Right ventricle myocardium inferior (tissue), 1 donor: ENCODE measurements at places on chromosomes 12 and 14.

DNA sequence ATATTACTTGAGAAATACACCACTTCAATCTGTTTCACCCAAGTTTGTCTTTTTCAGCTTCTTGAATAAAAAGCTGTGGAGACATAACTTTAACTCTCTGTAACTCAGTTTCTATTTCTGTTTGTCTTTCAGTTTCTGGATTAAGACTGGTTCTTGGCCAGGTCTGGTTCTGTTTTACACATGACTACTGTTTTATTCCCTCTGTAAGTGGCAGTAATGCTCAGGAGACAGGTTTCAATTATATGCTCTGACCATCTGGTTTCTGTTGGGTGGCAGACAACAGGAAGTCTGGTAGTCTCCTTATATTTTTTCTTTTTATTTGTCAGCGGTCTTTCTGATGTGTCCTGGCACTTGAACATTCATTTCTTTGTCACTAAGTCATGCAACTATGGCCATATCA lies 102.9 kb downstream of the RPS29 start:
- no peak for DNase-seq

DNA sequence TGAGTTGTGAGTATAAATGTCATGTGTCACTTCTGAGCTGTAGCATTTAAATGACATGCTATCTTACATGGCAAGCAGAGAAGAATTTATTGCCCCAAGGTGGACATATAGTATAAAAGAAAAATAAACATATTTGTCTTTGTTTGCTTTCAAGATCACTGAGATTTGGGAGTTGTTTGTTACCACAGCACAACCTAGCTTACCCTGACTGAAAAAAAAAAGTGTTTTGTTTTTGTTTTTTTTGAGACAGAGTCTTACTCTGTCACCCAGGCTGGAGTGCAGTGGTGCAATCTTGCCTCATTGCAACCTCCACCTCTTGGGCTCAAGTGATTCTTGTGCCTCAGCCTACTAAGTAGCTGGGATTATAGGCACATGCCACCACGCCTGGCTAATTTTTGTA lies 596.5 kb downstream of the MED13L start:
- no peak for DNase-seq

GRCh38 chr12:50925342-50925651 lies 27.0 kb upstream of the HIGD1C start:
- no peak for DNase-seq

- DNase-seq, result no peak
These were observed 750.2 kb downstream of the TMEM121 start for GRCh38 chr14:106276326-106277267.

GRCh38 chr12:102197789-102198188 lies at the start of gene PMCH:
PMCH (minus strand) TSS chr12:102197833; CDS start chr12:102197770, 63 bp downstream.
- DNase-seq, result no peak

DNA sequence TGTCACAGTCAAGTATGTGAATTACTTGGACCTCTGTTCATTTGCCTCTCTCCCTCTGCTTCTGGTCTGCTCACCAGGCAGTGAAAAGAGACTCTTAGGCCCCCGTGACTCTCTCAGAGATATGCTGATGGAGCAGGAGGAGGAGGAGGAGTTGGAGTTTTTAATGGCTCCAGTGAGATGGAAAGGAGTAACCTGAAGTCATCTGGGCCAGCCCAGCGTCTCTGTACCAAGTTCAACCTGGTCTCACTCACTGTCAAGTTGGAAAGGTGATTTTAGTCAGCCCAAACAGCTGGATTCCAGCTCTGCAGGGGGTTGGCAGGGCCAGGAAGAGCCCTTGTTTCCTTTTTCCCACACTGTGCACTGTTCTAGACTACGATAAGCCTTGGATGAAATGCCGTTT lies 48.6 kb downstream of the SH2B3 start:
- no peak for DNase-seq

DNA sequence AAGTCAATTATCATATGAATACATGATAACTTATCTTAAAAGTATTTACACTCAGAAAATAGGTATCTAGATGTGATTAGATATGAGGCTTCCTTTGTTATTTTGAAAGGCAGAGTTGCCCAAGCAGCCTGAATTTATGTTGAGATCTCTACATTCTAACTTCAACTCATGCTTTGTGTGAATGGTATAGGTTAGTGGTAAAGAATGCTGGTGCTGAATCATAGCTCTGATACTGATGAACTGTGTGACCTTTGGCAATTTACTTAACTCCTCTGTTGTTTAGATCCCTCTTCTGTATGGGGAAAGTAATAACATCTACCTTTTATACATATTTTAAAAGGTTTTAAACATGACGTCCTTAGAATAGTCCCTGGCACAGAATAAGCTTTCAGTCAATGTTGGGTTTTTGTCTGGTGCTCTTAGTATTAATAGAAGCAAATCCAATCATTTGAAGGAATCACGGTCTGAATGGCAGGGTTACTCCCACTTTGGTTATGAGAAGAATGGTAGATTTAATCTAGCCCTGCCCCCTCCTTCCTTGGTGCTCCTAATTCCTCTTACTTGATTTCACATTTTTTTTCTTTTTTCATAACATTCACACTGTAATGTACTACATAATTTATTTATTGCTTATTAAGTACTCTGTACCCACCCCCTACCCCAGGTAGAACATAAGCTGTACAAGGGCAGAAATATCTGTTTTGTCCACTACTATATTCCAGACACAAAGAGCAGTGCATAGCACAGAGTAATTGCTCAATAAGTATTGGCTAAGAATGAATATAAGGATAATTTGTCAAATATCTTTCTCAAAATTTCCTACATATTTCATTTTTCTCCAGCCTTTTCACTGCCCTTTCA lies 203.3 kb upstream of the KRR1 start:
- DNase-seq, result no peak

DNA sequence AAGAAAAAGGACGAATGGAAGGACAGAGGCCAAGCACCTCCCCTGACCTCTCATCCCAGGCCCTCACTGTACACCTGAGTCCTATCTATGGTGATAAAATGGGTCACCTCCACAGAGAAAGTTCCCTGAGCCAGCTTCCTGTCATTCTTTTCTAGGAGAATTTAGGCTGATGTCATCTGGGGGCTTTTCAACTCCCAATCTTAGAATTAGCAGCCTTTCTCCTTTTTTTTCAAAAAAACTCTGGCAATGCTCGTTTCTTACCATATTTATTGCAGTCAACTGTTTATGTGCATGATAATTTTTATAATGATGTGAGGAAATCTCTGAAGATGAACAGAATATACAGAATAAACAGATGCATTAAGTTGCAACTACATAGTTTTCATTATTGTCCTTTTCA lies 177.6 kb downstream of the SNAPC1 start:
- DNase-seq, result no peak

DNA sequence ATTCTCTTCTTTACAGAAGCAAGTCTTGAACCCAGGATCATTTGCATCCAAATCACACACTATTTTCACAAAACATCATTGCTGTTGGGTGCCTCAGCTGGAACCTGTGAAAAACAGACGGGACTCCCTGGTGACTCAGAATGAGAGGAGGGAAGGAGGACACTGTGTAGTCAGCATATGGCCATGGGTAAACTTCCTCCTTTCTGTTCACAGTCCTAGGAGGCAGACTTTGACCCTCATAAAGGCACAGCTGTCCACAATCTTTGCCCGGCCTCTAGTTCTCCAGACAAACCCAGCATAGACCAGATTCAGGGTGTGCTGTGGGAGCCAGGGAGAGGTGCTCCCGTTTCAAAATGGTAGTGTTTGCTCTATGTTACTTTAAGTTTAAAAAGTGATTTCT lies 62.0 kb downstream of the DYRK2 start:
- no peak for DNase-seq

DNA sequence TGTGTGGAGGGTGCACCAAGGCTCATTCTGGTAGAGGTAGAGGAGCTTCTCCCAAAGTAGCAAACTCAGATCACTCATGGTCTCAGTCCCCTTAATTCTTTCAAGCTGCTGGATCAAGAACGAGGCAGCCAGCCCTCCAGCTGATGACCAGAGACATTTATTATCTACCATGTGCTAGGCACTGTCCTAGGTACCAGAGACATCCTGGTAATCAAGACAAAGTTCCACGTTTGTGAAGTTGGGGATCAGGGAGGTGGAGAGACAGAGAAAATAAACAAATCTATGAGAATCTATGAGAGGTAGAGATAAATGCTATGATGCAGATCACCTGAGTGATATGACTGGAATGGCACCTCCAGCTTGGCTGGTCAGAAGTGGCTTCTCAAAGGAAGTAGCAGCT lies 130.2 kb downstream of the CRADD start:
- DNase-seq, result no peak

GRCh38 chr14:81268016-81268416 lies 47.3 kb upstream of the GTF2A1 start:
- DNase-seq, result no peak

- DNase-seq, result no peak
These were observed 172.3 kb downstream of the FOXA1 start for GRCh38 chr14:37422748-37423147.

DNA sequence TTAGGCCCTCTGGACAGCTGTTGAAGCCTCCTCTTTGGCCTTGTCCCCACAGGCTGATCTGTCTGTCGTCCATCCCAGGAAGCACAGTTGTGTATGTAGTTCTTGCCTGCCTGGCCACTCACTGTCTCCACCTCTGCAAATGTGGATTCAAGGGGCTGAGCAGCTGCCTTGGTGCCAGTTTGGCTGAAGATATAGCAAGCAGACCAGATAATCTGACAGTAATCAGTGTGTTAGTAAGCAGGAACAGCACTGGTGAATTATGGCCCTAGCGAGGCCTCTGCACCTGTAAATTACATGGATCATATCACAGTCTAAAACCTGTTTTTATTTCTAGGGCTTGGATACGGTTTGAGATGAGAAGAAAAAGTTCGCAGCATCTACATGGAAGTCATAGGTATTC lies 282.5 kb upstream of the NOS1 start:
- no peak for DNase-seq

DNA sequence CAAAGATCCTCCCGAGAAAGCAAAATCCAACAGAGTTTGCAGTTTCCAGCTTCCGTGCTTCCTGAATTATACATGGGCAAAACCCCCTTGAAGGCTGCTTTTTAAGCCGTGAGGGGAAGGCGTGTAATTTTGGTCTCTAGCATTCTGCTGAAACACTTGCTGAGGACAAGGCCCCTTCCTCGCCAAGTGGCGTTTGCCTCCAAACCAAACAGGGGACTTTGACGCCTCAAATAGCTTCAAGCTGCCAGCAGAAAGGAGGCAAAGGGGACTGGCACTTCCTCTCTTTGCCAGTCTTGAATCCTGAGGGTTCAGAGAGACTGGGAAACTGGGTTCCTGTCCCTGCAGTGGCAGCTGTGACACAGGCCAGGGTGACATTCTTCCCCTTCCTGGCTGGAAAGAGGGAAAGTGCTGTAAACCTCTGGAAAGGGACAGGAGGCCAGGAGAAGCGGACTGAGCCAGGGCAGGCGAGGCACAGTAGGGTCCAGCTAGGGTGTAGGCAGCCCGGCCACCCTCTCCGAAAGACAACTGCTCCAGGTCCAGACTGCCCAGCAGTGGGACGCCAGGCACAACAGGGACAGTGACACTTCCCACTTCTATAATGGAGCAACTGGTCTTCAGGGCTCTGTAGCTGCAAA lies 96.2 kb upstream of the MED13L start:
- DNase-seq, result no peak

DNA sequence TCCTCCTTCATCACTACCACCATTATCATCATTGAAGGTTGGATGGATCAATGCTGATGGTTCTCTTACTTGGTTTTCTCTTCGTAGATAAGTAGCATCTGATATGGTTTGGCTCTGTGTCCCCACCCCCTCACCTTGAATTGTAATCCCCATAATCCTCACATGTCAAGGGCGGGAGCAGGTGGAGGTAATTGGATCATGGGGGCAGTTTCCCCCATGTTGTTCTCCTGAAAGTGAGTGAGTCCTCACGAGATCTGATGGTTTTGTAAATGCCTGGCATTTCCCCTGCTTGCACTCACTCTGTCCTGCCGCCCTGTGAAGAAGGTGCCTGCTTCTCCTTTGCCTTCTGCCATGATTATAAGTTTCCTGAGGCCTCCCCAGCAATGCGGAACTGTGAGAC lies 172.4 kb upstream of the PWP1 start:
- no peak for DNase-seq

DNA sequence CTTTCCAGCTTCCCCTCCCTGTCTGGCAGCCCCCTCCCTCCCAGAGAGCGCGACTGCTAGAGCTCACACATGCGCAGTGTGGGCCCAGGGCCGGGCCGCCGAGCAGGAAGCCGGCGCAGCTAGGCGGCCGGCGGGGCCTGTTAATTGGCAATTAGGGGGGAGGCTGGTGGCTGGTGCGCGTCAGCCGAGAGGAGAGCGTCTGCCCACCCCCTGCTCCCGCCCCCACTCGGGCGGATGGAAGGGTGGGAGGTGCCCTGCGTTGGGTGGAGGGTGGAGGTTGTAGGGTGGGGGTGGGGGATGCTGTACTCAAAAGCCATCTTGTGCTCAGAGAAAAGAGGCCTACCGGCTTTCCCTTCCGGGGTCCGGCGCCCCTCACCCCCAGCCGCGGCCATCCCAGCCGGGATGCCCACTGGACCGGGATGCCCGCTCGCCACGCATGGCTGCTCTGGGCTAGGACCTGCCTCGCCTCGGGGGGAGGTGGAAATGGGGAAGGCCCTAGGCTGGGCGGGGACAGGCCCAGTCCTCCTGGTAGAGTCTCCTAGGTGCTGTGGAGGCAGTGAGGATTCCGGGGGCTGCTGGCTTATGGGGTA lies 9.2 kb downstream of the HOXC8 start:
- DNase-seq, result peak; percentile 82

DNA sequence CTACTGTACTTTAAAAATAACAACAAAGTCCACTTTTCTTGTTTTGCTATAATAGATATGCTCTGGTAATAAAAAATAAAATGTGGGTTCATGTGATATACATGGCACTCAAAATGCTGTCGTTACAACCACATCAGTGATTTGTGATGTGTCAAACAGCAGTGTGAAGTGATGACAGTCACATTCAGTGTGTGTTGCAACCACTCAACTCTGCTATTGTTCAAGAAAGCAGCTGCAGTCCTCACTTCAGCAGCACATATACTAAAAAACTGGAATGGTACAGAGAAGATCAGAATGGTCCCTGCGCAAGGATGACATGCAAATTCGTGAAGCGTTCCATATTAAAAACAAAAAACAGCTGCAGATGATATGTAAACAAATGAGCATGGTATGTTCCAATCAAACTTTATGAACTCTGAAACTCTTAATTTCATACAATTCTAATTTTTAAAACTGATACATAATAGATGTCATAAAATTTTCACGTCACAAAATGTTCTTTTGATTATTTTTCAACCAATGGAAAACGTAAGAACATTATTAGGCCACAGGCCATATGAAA lies 6.7 kb downstream of the TRMT5 start:
- DNase-seq, result no peak

DNA sequence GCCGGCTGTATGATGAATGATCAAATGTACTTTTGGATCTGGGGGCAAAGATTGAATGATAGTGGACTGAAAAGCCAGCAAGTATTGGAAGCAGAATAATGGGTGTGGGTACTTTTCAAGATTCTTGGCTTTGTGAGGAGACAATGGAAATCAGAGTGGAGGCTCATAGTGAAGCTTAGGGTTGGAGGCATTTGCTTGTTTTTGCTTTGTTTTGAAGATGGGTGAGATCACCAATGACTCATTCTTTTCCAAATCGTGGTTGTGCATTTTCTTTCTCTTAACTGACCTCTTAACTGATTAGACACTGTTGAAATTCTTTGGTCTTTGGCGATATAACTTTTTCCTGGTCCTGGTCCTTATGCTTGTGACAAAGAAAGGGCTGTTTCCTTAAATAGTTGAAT lies 54.4 kb downstream of the PELI2 start:
- DNase-seq, result no peak
